ENCODE measurements at places on chromosomes 6 and 20.

DNA sequence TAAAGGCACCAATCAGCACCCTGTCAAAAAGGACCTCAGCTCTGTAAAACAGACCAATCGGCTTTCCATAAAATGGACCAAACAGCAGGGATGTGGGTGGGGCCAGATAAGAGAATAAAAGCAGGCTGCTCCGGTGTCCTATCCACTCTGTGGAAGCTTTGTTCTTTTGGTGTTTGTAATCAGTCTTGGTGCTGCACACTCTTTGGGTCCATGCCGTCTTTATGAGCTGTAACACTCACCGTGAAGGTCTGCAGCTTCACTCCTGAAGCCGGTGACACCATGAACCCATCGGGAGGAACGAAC, 7.3 kb upstream of the PXDC1 start:
- no peak for DNase-seq

GRCh38 chr6:53796451-53796780, 1.6 kb downstream of the LRRC1 start:
- no peak for DNase-seq

GRCh38 chr6:7484666-7485065, 56.8 kb upstream of the DSP start:
- no peak for DNase-seq

DNA sequence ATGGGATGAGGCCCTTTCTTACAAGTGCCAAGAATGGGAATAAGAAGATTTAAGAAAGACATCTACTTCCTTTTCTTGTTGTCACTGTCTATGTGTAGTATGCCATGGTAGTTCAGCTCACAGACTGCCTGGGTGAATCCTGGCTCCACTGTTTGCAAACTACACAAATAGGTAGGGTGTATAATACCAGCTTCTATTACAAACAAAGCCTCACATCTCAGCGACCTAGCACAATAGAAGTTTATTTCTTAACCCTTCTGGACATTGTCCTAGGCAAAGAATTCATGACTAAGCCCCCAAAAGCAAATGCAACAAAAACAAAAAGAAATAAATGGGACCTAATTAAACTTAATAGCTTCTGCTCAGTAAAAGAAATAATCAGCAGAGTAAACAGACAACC, 74.5 kb downstream of the LINC00237 start:
- DNase-seq, result no peak

DNA sequence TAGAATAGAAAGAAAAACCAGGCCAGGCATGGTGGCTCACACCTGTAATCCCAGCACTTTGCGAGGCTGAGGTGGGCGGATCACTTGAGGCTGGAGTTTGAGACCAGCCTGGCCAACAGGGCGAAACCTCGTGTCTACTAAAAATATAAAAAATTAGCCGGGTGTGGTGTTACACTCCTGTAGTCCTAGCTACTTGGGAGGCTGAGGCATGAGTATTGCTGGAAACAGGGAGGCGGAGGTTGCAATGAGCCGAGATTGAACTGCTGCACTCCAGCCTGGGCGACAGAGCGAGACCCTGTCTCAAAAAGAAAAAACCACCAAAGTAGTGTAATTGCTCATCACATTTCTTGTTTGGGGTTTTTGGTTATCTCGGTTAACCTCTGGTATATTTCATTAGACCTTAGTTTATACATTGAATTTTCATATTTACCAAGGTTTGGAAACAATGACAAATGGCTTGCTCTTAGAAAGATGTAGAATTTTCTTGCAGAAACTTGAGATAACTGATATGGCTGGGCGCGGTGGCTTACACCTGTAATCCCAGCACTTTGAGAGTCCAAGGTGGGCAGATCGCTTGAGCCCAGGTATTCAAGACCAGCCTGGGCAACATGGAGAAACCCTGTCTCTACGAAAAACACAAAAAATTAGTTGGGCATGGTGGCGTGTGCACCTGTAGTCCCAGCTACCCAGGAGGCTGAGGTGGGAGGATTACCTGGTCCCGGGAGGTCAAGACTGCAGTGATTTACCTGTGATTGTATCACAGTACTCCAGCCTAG, 14.2 kb downstream of the ITCH start:
- DNase-seq, result no peak

GRCh38 chr20:37453836-37454235, 67.2 kb upstream of the NNAT start:
- DNase-seq, result no peak

DNA sequence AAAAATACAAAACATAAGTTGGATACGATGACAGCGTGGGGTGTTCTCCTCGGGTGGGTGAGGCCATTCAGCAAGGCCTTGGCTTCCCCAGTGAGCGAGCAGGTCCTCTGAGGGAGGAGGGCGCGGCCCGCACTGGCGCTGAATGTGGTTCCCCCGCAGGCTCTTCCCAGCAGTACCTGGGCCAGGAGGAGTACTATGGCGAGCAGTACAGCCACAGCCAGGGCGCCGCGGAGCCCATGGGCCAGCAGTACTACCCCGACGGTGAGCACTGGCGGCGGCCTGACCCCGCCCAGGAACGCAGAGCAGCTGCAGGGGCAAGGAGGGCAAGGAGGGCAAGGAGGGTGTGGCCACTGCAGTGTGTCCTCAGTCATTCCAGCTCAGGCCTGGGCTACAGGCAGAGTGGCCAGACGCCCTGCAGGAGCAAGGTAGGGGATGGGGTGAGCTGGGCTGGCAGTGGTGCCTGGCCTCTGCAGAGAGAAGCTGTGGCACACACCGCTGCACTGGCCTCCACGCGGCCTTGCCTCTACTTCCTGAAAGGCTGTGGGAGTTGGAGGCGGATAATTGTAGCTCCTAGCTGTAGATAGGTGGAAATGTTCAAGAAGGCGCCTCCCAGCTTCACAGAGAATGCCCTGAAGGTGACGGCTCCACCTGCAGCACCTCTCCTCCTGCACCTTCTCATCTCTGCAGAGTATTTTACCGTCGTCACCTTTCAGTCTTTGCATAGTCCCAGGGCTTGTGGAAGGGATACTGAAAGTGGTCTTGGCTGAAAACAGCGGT, 18.7 kb upstream of the MTG2 start:
- no peak for DNase-seq

DNA sequence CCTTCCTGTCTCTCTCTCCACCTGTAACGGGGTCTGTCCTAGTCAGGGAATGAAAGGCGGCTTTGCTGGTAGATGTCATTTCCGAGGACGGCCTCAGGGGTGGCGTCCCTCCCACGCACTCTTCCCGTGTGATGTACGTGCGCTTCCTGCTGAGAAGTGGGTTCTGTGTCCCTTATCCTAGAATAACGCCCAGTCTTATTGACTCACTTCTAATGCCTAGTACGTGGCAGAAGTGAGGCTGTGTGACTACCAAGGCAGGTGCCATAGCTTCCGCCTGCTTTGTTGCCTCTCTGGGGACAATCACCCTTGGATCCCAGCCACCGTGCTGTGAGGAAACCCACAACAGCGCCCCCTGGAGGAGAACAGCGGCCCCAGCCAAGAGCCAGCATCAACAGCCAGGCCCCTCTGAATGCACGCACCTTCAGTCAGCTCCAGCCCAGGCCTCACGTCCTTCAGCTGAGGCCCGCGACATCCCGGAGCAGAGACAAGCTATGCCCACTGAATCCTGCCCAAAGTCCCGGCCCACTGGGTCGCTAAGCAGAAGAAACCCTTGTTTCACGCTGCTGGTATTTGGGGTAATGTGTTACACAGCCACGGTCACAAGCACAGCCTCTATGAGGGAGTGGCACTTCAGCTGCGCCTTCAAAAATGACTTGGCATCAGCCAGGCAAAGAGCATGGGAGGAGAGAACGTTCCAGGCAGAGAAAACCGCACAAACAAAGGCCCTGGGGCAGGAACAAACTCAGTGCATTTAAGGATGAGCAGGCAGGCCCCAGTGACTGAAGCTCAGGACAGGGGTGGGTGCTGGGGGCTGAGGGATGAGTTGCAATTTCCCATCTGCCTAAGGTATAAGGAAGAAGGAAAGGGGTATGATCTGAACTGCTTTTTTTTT, 224.2 kb downstream of the NFATC2 start:
- peak; percentile 8 for DNase-seq

- DNase-seq, result no peak
These were observed 20.3 kb downstream of the RIN2 start for GRCh38 chr20:19778404-19778803.

DNA sequence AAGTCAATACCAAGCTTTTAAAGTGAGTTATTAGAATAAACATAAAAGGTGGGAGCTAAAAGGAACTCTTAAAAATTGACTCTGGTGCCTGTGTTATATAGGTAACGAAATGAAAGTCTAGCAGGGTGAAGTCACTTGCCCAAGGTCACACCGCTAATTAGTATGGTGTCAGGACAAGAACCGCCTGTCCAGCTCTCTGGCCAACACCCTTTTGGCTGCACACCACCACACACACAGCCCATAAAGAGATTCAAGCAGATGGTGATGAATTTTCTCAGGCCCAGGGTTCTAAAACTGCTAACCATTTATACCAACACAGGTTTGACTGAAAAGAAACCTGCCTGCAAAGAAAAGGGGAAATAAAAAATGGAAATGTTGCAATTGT, 20.2 kb downstream of the GFOD1 start:
- no peak for DNase-seq

GRCh38 chr20:1894471-1894950, 696 bp upstream of the SIRPA start:
- no peak for DNase-seq

DNA sequence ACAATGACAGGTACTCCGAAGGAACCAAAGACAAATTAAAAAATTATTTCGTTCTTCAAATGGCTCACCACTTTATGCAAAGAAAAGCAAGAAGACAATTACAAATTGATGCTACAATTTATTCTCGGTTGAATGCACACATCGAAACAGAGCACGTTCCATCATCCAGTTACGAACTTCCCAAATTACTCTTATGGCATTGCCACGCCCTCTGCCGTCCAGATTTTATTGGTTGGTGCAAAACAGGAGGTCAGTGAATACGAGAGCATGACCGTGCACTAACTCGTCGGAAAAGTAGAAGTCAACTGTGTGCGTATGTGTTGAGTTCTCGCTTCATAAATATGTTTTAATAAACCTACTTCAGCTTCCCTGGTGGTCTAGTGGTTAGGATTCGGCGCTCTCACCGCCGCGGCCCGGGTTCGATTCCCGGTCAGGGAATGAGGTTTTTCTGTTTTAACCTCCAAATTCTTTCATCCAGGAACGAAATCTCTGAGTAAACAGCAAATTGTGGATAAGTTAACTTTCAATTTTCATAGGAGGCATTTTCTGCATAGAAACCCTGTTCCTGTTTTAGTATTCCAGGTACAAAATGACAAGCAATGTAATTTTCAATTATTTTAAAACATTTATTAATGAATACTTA, 23.2 kb downstream of the ZNF311 start:
- peak; percentile 55 for DNase-seq

GRCh38 chr6:30601815-30602641, 15.0 kb downstream of the PPP1R10 start:
- no peak for DNase-seq

DNA sequence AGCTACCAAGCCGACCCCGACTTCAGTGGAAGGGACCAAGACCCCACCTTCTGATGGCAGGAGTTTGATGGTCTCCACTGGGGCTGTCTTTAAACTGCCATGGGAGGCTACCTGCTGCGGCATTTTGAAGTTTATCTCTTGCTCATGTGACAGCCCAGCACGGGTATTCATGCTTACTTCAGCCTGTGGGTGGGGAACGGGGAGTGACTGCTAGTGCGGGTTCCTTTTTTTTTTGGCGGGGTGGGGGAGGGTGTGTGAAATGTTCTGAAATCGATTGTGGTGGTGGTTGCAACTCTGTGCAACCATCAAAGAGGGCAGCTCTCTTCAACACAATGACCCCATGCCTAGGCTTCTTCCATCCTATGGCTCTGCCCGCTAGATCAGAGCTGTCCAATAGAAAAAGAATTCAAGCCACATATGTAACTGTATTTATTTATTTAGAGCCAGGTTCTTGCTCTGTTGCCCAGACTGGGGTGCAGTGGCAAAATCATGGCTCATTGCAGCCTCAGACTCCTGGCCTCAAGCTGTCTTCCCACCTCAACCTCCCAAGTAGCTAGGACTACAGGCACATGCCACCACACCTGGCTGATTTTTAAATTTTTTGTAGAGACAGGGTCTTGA, 53.7 kb downstream of the PPP1R16B start:
- DNase-seq, result peak; percentile 44

- no peak for DNase-seq
These were observed 94.8 kb downstream of the MBOAT1 start for GRCh38 chr6:20117474-20117873.

DNA sequence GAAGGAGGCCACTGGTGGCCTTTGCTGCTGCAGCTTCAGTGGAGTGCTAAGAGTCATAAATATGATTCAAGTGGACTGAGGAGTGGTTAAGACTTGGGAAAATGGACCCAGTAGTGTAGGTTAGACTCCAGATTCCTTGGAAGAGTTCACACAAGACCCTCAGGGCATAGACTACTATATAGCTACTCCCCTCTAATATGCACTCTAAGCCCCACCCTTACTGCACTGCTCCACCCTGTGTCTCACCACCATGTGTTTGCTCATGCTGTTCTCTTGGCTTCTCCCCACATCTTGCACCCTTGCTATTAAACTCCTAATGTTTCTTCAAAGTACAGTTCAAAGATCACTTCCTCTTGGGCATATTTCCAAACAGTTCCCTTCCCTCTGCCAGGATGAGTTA, 5.7 kb downstream of the KCNQ5 start:
- DNase-seq, result no peak

GRCh38 chr20:36051318-36052116, 83.1 kb downstream of the CNBD2 start:
- no peak for DNase-seq

GRCh38 chr6:255751-256083, 36.6 kb upstream of the DUSP22 start:
- DNase-seq, result no peak

GRCh38 chr6:317060-317447, 24.8 kb downstream of the DUSP22 start:
- no peak for DNase-seq

DNA sequence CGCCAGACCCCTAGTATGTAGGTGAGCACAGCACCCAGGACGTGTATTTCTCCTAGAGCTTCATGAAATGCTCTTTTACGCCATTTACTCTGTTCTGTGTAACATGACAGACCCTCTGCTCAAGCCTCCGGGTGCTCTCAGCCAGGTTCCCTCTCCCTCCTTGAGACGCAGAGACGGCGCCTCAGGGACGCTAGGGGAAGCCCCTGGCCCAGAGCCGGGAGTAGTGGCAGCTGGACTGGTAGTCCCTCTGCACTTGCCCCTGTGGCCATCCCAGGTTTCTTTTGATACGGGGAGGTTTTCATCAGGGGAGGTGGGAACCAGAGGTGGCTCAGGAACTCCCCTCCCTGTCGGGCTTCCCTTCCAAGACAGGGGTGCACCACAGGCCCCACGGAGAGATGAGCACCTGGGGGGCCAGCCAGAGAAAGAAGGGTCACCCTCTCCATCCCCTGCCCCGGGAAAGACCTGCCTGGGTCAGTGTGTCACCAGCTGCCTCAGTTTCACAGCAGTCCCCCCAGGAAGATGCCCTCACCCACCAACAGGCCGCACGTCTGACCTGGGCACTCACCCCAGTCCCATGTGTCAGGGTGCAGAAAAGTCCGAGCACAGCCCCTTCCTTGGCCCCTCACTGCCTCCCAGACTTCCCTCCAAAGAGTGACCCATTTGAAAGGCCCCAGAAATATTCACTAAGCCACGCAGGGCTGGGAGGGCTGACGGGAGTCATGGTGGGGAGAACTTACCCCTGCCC, 58.1 kb upstream of the AFDN start:
- DNase-seq, result no peak

- no peak for DNase-seq
These were observed 208.6 kb downstream of the UST start for GRCh38 chr6:148955441-148955840.

All from stimulated activated CD4-positive, alpha-beta T cell treated with anti-CD3 and anti-CD28 coated beads, Interleukin-2, amount 100 ng/mL, for 4 hours (primary cell).